ENCODE measurements at places on chromosomes 6 and 20. TPM values are rescaled to one million over a fixed set of nuclear protein-coding genes. Genes with fewer than 3 reads are reported as not detected.

ZSCAN16 gene
- total RNA-seq, result 2.2 TPM

GRCh38 chr6:17884498-17885478 is 102.6 kb downstream of the KIF13A start:
- DNase-seq, result no peak

DNA sequence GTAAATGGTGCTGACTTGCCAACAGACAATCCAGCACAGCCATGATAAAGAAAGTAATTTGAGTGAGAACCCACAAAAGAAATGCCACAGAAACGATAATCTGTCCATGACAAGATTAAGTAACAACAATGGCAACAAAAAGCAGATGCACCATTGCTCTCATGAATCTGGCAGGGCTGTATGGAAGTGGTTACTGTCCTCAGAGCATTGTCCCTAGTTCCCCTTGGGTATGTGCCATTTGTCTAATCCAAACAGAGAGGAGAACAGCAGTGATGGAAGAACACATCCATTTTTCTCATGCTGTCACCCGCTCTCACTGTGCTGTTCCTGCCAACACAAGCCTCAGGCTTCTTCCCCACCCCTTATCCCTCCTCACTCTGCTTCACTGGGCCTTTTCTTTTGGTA is 65.8 kb downstream of the REV3L start:
- peak; percentile 24 for DNase-seq

DNA sequence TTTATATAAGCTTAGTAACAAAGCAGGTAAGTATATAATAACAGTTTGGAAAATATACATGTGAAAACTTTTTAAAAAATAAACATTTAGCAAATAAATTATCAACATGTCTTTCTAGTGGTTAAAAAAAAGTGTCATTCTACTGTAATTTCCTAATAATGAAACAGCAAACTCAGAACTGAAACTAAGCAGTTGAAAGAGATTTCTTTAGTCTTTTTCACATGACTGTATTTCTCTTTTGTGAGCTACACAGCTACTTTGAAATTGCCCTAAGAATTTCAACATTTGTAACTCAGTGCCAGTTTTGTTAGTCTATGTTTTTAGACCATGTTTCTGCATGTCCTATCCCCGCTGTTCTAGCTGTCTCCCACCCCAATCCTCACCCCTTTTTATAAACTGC is 28.4 kb upstream of the SDHAF4 start:
- no peak for DNase-seq

DNA sequence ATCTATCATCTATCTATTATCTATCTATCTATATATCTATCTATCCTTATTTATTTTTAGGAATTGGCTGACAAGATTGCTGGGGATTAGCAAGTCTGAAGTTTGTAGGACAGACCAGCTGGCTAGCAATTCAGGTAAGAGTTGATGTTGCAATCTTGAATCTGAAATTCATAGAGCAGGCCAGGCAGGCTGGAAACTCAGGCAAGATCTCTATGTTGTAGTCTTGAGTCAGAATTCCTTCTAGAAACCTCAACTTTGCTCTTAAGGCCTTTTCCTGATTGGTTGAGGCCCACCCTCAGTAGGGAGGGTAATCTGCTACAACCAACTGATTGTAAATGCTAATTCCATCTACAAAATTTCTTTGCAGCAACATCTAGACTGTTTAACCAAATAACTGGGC is 19.2 kb downstream of the MAPK13 start:
- no peak for DNase-seq

- DNase-seq, result no peak
Observed at GRCh38 chr20:16271450-16271849, 301.8 kb downstream of the KIF16B start.

GRCh38 chr20:40682104-40682981 is 6.7 kb downstream of the MAFB start:
- peak; percentile 67 for DNase-seq

- DNase-seq, result no peak
Observed at GRCh38 chr6:4727217-4727616, 49.0 kb upstream of the CDYL start.

JPH2 gene
- 182 TPM for total RNA-seq

DNA sequence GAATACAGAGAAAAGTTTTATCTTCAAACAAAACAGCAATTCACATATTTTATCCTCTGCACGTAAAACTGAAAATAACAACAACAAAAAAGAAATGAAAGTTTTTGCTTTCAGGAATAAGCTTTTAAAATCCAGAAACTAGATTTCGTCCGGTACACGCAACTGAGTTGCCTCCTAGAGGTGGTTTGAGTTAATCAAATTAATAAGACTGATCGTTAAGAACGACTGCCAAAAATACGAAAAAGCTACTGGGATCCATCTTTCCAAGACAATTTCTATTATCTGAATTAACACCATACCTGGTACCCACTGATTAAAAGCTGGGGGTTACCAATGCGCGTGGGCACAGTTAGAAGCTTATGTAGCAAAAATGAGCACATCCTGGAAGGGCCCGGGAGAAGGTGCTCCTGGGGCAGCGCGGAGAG is 669 bp downstream of the PDCD2 start:
- no peak for DNase-seq

GRCh38 chr6:100627911-100628758 is 163.4 kb upstream of the SIM1 start:
- DNase-seq, result no peak

DNA sequence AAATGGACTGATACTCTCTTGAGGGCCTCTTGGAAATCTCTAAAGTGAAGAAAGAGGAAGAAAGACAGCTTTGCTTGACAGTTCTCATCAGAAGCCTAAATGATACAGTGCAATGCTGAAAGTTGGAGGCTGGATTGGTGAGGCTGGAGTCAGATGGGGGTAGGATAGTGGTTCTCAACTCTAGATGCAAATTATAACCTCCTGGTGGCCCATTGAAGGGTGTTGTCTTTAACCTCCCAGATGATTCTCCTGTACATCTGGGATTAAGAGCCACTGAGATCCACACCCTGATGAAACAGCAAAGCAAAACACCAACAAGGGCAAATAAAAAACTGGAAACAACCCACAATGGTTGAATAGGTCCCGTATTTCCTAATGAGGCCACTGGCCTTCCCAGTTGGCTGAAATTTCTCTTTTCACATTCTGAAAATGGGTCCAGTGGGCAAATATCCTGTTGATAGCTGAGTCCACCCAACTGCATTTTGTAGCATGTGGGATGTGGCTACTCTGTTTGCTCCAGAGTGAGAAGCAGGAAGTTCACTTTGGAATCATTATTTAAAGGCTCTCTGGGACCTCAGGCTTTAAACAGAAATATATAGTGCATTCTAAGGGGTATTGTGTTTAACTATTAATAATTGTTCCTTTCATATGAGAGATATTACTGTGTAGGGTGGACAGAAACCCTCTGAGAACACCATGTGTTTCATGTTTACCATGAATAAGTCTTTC is 208.1 kb downstream of the SOX4 start:
- no peak for DNase-seq

- DNase-seq, result peak; percentile 39
Observed at GRCh38 chr6:41371992-41372831, 36.8 kb downstream of the NCR2 start.

GRCh38 chr6:68279793-68280557 is 355.1 kb upstream of the ADGRB3 start:
- DNase-seq, result no peak

DNA sequence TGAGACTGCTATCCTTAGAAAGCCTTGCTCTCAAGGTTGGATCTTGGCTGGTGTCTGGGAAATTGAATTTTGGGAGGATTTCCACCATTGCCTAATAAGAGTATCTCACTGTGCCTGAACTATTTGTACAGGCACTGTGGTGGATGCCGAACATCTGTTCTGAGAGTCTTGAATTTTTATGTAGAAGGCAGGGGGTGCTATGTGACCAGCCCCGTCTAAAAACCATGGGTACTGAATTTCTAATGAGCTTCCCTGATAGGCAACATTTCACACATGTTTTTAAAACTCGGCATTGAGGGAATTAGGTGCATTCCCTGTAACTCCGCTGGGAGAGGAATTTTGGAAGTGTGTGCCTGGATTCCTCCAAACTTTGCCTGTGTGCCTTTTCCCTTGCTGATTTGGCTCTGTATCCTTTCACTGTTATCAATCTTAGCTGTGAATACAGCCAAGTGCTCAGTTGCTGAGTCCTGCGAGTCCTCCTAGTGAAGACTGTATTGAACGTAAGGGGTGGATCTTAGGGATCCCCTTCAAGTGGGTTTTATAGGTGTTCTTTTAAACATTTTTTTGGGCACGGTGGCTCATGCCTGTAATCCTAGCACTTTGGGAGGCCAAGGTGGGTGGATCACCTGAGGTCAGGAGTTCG is 27.6 kb upstream of the SCAF8 start:
- no peak for DNase-seq

DNA sequence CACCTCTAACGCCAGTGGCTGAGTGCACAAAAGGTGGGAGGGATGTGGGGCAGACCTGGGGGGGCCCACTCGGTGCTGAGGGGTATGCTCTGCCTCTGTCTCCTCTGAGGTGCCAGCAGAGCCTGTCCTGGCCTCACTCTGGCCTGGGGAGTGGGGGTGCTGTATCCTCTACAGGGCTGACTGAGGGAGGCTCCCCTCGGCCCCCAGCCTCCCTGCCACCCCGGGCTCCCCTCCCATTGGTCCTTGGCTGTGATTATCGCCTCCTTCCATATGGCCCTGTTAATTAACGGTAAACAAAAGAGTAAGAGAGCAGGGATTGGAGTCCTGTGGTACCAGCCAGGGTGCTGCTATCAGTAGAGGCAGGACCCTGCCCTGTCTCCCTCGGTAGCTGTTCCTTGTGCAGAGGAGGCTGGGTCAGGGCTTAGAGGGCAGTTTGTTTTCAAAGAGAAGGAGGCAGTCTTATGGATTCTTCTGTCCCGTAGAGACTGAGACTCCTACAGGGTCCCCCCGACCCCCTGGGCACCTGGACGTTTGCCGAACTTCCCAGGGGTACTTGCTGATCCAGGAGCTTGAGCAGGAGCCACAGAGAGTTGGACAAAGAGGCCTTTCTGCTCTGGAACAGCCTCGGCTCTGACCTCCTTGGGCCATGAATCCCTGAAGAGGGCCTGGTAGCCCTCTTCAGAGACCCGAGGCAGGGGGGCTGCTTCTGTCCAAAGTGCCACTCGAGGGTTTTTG is 1.8 kb downstream of the MYT1 start:
- peak; percentile 7 for DNase-seq

DNA sequence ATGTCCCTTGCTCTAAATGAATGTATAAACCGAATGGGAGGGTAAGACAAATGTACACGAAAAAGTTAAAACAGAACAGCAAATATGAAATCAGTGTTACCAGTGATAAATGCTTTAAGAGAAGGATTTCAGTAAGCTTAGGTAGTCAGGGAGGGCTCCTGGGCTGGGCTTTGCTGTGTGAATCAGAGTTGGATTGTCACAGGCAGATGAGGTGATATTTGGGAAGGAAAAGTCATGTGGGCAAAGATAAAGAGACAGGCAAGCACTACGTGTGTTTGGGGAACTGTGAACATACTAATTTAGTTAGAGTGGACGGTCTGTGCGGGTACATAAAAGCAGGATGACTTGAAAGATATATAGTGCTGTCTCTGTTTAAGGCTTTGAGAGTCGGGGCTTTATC is 114.8 kb downstream of the CRYBG1 start:
- no peak for DNase-seq

DNA sequence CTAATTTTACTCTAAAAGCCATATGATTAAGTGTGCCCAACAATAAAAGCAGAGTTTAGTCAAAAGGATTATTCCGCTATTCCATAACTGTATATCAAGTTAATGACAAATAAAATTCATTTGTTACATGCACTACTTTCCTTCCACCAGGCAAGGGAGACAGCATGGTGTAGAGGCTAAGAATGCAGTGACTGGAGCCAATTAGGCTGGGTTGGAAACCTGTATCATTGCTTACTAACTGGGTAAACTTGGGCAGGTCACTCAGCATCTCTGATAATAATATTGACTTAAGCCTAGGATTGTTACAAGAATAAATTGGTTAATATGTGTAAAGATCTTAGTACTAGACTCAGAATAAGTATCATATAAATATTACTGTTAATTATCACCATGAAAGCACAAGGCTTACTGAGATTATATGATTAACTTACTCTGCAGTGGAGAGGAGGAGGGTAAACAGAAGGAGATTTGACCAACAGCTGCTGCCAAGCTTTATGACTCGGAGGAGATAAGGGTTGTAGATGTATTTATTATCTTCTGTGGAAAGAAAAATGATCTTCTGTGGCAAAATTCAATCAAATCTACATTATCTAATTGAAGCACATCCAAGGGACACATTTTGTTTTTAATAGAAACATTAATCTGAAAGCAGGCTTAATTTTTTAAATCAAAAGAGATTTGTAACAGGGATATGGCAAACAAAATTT is 1459.9 kb downstream of the GRIK2 start:
- DNase-seq, result no peak

GRCh38 chr6:145147559-145147958 is 587.8 kb downstream of the EPM2A start:
- no peak for DNase-seq

- DNase-seq, result no peak
Observed at GRCh38 chr20:18596270-18596669, 8.4 kb downstream of the DTD1 start.

HLA-DQB2 gene
- 3.3 TPM for total RNA-seq

C6orf141 gene
- total RNA-seq, result 0.32 TPM

YIPF3 gene
- 63.0 TPM for total RNA-seq

GRCh38 chr6:43744931-43745727 is 24.9 kb upstream of the VEGFA start:
- DNase-seq, result no peak

- no peak for DNase-seq
Observed at GRCh38 chr20:16678779-16679178, 51.0 kb upstream of the SNRPB2 start.

- DNase-seq, result no peak
Observed at GRCh38 chr6:79635232-79635543, 4.1 kb downstream of the SH3BGRL2 start.

DNA sequence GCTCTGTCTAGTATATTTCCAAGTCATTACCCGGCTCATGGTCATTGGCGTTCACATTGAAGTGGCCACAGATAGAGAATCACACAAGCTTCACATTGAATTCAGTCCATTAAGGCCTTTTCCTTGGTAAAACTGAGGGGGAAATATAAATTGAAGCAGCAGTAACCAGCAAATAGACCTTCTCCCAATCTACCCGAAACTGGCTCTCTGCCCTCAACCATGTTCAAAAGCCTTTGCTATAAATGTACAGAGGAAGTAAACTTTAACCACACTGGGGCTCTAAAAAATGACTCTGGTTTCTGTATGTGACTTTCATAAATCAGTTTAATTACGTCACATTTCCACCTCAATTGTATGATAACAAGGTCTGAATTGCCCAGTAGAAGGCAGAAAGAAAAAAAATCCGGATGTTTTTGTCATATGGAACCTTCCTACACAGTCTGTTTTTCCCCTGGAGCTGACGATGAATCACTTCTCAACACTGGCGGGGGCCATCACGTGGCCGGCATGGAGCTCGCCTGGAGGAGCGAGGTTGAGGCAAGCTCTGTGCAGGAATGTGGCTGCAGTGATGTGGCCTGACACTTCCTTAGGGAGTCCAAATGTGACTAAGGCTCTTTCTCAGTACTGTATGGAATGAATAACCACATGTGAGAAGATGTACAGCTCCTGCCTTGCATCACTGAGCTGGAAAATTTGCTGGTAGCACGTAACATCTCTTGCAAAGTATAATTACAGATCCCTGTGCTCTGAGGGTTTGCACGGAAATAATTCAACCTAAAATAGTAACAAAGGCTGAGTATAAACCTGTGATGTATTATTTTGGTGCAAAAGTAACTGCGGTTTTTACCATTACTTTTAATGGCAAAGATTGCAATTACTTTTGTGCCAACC is 58.6 kb upstream of the SNX9 start:
- DNase-seq, result peak; percentile 78

BHLHE23 gene
- total RNA-seq, result not detected

DPPA5 gene
- not detected for total RNA-seq
